Lower leg skin (tissue), 4 donors: ENCODE measurements at places on chromosomes 3 and 15. TPM values are rescaled to one million over a fixed set of nuclear protein-coding genes. Genes with fewer than 3 reads are reported as not detected.

The ROBO1 gene
- 48.7 TPM for total RNA-seq

The ZIC1 gene
- total RNA-seq = 2.9 TPM

- no peak for DNase-seq
Observed at GRCh38 chr3:67654844-67655177, 399 bp upstream of the SUCLG2 start.

DNA sequence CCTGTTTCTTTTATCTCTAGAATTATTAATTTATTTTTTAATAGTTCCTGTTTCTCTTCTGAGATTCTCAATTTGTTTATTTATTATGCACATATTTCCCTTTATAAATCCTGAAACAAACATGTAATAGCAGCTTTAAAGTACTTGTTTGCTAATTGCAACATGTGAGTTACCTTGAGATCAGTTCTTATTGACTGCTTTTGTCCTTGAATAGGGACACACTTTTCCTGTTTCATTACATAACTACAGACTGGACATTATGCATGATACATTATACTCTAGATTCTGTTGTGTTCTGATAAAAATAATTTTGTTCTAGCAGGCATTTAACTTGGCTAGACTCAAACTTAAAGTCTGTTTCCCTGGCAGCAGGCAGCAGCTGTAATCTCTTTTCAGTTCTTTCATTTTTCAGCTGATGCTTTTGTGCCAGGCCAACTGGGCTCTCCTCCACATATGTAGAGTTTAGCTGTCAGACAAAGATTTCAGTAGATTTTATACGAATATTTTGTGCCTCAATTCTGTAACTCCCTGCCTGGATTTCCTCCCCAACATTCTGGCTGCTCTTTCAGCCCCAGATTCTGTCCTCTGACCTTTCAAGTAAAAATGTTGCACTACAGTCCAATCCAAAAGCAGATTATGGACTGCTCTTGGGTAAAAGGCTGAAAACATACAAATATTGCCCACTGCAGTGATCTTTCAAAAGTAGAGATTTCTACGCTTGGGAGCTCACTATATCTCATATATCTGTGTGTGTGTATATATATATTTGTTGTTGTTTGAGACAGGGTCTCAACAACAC lies 41.9 kb downstream of the PCOLCE2 start:
- DNase-seq = no peak

GRCh38 chr3:150737874-150738679 lies 24.9 kb downstream of the SIAH2 start:
- DNase-seq = no peak
